ENCODE measurements at places on chromosomes 6 and 20.

- no peak for DNase-seq
Measured at GRCh38 chr20:1830240-1830639, 65.0 kb upstream of the SIRPA start.

- DNase-seq, result no peak
Measured at GRCh38 chr6:7445101-7445500, 55.5 kb downstream of the RIOK1 start.

GRCh38 chr20:61733891-61734732 is 331.6 kb downstream of the TAF4 start:
- DNase-seq, result no peak

- peak; percentile 30 for DNase-seq
Measured at GRCh38 chr6:34248198-34248726, 544 bp downstream of the SMIM29 start.

DNA sequence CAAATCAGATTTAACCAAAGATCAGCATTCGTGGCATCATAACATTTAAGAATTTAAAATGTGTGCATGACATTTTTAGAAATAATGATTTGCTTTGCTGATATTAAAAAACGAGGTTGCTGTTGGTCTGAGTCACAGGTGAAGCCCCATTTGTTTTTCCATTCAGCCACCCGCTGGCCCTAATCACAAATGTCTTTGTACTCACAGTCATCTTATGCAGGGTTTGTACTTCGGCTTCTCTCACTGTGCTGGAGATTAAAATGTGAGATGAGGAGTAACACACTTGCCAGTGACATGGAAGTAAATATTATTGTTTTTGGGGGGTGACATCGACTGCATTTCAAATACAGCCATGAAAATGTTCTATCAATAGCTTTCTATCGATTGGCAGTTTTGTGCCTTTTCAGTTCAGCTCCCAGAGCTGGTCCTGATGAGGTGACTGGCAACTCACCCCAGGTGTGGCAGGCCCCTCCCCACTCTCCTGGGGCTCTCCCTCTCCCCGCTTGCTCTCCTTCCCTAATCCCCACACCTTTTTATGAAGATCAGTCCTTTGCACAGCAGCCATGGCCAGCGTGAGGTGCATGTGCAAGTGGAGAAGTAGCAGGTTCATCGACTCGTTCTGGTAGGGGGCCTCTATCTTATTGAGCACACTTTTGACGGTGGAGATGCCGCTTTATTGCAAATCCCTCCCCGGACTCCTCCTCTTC is 58.8 kb upstream of the FUCA2 start:
- no peak for DNase-seq

GRCh38 chr6:137254966-137255365 is 35.8 kb upstream of the IFNGR1 start:
- DNase-seq, result no peak

- no peak for DNase-seq
Measured at GRCh38 chr6:45001663-45002062, 326.5 kb upstream of the RUNX2 start.

DNA sequence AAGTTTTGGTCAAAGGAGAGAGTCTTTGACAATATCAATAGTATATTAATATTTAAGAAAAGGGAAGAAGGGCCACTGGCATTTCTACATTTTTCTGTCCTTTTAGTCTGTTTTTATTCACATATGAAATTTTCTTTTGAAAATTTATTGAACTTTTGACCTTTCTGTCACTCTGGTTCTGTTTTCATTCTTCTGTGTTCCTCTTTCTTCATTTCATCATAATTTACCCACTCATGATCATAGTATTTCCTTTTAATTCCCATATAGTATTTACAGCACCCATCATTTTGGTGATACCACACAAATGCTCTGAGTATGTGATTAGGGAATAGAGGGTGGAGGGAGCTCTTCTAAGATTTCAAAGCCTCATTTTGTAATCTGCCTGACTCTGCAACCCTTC is 142.8 kb downstream of the GJA1 start:
- DNase-seq, result no peak

GRCh38 chr6:32943864-32944649 is 3.2 kb upstream of the HLA-DMB start:
- peak; percentile 95 for DNase-seq

- DNase-seq, result no peak
Measured at GRCh38 chr6:27293436-27294098, 18.5 kb downstream of the POM121L2 start.

DNA sequence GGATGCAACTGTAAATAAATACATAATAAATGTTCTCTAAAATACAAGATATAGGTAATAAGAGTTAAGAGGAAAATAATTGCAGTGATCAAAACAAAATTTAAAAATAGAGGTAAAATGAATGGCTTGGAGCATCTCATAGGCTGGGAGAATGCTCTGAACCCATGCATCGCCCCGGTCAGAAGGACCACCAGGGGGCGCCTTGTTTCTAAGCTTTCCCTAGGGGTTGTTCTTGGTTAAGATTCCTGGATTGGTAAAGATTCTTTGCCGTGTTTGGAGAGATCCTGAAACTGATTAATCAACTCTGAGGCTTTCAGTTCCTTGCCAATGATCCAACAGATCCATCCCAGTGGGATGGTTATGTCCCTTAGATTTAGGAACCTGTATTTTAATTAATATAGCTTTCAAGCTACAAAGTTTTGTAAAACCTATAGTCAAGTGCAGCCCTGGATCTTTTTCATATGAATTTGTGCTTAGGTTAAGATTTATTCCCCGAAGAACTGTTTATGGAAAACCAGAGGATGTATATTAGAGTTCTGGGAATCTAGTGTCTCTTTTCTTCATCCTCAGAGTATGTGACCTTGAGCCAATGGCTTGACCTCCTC is 45.3 kb upstream of the PRELID3B start:
- DNase-seq, result peak; percentile 68

DNA sequence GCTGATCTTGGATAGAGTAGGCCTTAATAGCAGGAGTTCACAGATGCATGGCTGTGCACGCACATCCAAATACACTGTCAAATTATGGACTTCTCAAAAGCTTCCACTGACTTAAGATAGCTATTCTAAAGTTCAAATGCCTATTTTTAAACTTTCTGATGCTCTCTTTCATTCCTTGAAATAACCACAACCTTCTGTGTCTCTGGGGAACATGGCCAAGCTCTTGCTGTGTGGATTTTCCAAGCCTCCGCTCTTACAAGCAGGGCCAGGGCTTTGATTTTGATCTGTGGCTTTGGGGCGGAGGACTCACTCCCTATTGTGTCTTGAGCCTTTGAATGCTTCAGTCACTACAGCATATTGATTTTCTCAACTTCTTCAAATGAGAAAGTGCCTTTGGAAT is 35.7 kb upstream of the SNRPB2 start:
- no peak for DNase-seq

DNA sequence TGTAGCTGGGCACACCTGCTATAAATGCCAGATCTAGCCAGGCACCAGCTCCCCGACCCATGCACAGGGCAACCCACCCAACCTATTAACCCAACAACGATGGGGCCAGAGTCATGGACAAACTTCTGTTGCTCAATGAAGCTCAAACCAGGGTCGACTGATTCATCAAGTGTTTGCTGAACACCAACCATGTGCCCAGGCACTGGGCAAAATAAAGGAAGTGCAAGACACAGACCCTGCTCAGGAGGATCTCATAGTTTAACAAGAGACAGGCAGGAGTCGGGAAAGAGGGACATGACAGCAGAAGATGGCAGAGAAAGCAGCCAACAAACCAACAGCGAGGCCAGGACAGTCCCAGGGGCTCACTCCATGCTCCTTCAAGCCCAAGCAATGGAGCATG is 18.8 kb downstream of the KCNK5 start:
- peak; percentile 33 for DNase-seq

DNA sequence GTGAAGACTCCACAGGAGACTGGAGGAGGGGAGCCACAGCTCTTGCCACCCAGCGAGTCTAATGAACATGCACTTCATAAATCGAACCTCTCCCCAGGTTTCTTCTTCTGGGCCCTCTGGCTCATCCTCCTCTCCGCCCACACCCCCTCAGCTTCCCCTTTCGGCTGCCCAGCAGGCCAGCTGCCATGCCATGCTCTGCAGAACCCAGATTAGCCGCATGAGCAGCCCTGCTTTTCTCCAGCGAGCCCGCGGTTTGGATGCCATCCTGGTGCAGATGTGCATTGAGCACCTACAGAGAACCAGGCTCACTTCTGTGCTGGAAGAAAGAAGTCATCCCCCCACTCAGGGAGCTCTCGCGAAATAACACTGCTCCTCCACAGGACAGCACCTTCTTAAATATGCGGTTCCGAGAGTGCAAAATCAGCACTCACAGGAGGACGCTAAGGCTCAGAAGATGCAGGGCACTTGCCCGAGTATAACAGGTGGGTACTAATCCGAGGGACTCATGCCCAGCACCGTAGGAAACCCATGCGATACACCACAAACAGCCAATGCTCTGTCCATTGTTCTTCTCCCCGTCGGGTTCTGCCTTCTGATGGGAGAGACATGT is 143.0 kb upstream of the THBS2 start:
- no peak for DNase-seq

GRCh38 chr6:7409740-7410139 is 20.1 kb downstream of the RIOK1 start:
- no peak for DNase-seq

DNA sequence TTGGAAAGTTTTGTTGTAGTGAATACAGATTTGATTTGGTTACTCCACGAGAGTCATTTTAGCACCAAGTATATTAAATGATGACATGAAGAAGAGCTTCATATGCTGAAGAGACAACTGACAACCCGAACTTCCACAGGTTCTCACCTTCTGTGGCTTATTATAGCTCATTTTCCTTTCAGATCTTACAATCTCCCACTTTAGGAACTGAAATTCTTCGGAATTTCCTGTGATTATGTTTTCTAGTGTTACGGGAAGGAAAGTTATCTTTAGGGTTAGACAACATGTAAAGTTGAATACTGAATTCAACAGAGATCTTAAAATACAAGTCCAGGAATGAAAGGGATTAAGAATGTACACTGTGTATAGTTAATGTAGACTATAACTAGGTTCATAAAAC is 49.6 kb upstream of the TXNDC5 start:
- DNase-seq, result no peak

GRCh38 chr6:163263998-163264661 is 150.4 kb upstream of the QKI start:
- DNase-seq, result no peak

DNA sequence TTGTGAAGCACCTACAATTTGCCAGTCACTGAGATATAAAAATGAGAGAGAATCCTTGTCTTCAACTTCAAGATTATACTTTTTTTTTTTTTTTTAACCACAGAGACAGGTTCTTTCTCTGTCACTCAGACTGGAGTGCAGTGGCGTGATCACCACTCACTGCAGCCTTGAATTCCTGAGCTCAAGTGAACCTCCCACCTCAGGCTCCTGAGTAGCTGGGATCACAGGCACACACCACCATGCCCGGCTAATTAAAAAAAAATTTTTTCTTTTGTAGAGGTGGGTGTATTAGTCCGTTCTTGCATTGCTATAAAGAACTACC is 51.6 kb upstream of the PMEPA1 start:
- DNase-seq, result no peak

DNA sequence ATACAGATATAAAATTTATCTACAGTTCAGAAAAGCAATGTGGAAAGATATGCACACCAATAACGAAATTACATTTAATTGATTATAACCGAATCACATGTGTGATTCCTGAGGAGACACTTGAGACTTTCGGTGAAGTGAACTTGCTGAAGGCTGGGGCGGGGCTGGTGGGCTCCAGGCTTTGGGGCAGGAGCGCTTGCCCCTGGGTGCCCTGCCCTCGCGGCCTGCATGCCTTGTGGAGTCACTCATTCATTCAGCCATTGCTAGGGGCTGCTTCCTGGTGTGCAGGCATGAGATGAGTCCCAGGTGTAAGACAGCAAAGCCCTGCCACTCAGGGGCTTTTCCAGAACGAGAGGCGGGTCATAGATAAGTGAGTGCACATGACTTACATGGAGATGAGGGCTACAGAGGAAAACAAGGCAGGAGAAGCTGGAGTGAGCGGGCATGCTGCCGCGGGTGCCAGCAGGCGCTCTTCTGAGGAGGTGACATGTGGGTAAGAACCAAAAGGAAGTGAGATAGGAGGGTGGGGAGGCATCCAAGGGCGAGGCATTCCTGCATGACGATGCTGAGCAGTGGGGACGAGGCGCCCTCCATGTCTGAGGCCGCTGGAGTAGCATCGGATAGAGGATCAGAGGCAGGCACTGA is 88.7 kb downstream of the BMP7 start:
- no peak for DNase-seq

- DNase-seq, result no peak
Measured at GRCh38 chr20:49478754-49479689, 3.4 kb downstream of the KCNB1 start.

DNA sequence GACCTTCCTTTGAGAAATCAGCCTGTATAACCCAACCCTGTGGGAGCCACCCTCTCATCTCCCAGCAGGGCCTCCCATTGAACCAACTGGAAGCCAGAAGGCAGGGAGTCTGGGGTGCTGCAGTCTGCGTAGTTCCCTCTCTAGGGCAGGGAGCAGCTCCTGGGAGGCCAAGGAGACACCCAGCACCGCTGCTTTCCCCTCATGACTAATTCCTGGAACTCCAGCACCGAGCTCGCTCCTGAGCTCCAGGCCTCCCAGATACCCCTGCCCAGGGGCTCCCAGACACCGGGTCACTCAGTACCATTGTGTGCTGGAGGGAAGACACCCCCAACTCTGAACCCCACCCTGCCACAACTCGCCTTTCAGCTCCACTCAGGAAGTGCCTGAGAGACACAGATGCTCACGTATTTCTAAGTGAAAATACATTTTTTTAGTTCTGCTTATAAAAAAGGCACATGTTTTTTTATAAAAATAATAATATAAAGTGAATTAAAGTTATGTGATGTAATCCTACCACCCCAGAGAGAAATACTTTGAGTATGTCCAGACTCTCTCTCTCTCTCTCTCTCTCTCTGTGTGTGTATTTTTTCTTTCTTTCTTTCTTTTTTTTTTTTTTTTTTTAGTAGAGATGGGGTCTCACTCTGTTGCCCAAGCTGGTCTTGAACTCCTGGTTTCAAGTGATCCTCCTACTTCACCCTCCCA is 17.5 kb downstream of the PIM1 start:
- DNase-seq, result no peak

DNA sequence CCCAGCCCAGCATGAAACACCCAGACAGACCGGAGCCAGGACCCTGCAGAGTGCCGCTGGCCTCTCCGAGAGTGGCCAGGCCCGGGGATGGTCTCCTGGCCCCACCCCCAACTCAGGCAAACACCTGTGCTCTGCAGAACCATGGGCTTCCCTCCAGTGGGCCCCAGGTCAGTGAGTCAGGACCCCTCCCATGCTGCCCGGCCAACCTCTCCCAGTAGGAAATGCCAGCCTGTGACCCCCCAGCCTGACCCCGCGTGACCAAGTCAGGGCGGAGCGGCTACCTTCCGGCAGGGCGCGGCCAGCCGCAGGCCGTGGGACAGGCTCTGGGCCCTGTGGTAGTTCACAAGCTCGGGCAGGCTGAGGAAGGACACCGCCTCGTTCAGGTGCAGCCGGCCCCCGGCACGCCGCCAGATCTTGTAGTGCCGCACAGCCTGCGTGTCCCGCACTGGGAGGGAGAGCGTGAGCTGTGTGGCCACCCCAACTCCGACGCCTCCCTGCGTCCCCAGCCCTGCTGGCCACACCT is 3.2 kb downstream of the PTK6 start:
- no peak for DNase-seq
